Erythroblast (primary cell): ENCODE measurements at places on chromosomes 6 and 20.

DNA sequence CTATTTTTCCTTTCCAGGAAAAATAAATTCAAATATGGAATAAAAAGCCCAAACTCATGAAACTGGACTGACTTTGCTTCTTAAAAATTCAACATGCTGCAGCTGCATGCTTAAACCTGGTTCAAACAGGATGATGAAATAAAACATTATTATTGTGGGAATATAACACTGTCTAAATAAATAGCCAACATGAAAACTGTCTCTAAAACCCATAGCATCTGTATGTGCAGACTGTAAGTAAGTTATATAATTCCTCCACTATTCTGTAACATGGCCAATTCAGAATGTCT, 30.4 kb upstream of the AHI1 start:
- DNase-seq, result no peak

GRCh38 chr20:22411286-22411626, 173.1 kb downstream of the FOXA2 start:
- no peak for DNase-seq

- no peak for DNase-seq
Measured at GRCh38 chr6:96613291-96613999, 50.5 kb downstream of the FHL5 start.

- no peak for DNase-seq
Measured at GRCh38 chr6:155880900-155881299, 425.3 kb upstream of the NOX3 start.

DNA sequence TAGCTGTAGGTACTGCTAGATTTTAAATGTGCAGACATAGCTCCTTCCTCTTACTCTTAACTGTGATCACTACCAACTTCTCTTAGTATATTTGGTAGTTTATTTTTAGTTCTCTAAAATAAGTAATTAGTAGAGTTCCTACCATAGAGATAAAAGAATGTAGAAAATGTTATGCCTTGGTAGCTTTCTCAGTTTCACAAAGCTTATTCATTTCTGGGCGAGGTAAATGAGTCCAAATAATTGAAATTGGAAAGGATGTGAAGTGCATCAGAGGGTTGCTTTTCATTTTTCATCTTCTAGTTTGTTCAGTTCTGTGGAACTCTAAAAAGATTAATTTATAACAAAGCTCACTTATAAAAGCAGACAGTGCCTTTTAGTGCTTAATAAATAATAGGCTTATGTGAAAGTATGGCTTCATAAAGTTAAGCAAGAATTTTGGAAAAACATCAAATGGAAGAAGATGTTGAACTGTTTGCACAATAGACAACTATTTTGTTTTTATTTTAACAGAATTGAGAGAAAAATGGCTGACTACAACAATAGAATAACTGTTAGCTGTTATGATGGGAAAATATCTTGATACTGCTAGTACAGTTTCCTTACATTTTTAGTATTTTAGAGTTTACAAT, 303.7 kb downstream of the UTRN start:
- no peak for DNase-seq

DNA sequence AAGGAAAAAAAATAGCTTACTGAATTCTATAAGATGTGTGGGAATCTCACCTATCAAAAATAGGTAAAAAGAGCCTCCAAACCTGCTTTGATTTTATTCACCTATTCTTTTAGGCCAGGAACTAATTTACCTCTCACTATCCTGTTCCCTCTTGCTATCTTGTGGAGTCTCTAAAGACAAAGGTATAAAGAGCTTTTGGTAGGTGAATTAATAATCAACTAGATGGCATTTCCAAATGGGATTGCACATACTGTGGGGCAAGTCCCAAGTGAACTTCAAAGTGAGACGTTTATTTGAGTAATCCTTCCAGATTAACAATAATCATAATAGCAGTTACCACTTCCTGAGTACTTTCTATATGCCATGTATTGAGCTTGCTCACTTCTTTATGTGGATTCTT, 2.8 kb downstream of the FAM8A1 start:
- DNase-seq, result no peak
